ENCODE measurements at places on chromosomes 7 and 10.
A peak's percentile ranks its signal among the peaks of the same experiment; 100 is the strongest.

DNA sequence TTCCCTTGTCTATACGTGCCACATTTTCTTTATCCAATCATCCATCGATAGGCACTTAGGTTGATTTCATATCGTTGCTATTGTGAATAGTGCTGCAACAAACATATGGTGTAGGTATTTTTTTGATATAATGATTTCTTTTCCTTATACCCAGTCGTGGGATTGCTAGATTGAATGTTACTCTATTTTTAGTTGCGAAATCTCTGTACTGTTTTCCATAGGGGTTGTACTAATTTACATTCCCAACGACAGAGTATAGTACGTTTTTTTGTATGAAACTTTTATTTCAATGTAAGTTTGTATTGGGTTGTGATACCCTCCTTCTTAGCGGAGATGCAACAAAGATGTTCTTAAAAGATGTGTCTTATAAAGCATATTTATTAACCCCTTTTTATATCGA, 30.0 kb downstream of the AKR1B1 start:
- DNase-seq = no peak

DNA sequence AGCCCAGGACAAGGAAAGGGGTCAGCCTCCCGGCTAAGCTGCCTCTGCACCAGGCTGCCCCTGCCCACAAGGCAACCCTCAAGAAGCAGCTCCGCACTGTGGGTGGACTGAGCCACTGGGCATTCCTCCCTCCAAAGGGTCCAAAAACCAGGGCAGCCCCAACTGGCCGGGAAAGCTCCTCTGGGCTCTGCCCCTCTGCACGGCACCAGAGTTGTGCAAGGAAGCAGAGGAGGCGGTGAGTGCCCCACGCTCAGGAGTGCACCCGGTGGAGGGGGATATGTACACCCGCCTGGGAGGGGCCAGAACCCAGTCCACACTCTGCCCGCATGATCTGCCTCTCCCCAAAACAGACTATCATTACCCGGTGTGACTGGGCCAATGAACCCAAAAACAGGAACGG, 43.8 kb downstream of the PTPRN2 start:
- no peak for DNase-seq

GRCh38 chr10:43208147-43209073, 58.5 kb downstream of the RASGEF1A start:
- DNase-seq = peak; percentile 1

- DNase-seq = no peak
Observed at GRCh38 chr7:151304856-151305255, 36.8 kb upstream of the NUB1 start.
